Kidney tubule cell (primary cell): ENCODE measurements at places on chromosomes 5 and 9.

- no peak for DNase-seq
These were observed 6.8 kb upstream of the QRFP start for GRCh38 chr9:130903194-130904069.

- no peak for DNase-seq
These were observed 53.6 kb downstream of the WHRN start for GRCh38 chr9:114451707-114452031.

- peak; percentile 71 for DNase-seq
These were observed 44.2 kb downstream of the FAF2 start for GRCh38 chr5:176492431-176492830.

DNA sequence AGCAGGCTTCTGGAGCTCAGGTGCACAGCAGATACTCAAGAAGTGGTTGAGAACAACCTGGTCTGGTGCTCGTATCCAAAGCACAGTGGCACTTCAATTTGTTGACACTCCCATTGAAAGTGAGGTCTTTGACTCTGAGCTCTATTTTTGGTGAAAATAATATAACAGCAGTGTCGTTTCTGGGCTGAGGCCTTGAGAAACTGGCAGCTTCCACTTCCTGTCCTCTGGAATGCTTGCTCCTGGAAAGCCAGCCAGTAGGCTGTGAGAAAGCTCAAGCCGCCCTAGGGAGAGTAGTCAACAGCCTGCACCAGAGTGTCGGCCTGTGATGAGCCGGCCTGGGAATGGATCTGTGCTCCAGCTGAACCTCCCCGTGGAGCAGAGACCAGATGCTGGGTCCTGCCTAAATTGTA lies 6.8 kb upstream of the SUSD3 start:
- no peak for DNase-seq

- no peak for DNase-seq
These were observed 196.6 kb downstream of the MSX2 start for GRCh38 chr5:174920906-174921550.

- no peak for DNase-seq
These were observed 471.0 kb downstream of the KDM4C start for GRCh38 chr9:7228726-7229125.

DNA sequence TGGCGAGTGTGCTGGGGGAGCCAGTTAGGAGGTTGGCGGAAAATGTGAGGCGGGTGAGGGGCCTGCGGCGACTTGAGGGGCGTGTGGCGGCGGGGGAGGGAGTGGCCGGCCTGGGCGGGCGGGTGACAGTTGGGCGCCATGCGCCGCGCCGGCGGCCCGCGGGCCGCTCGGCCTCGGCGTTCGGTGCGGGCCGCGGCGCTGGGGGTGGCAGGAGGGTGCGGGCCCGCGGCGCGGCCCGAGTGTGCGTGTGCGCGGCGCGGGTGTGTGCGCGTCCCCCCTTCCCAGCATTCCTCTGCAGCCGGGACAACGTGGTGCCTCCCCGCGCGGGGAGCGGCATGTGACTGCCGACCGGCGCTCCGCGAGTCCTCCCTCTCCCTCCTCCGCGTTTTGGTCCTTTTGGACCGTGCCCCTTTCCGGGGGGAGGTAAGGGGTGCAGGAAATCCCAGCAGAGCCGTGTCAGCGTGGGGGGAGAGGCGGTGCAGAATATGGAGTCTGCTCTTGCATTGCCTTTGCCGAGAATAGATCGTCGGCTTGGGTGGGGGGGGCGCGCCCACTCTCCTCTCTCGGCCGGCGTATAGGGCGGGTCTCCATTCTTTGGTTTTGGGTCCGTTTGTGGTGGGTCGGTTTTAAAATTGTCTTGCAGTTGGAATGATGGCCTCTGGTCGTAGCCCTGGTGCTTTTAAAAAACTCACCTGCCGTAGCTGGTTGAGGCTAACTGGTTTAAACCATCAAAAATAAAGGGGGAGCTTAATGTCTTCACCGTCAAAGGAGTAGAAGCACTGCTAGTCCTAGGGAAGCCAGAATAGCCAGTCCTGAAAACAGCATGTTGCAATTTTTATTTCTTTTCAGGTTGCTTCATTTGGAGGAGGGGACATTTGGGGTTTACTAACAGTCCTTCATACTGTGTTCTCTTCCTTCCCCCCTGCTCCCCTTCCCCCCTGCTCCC lies 2.0 kb downstream of the LARP1 start:
- peak; percentile 40 for DNase-seq

GRCh38 chr9:135552698-135553171 lies 6.8 kb downstream of the OBP2A start:
- DNase-seq: no peak

- DNase-seq: peak; percentile 76
These were observed 92.8 kb upstream of the PITX1 start for GRCh38 chr5:135126688-135127438.

DNA sequence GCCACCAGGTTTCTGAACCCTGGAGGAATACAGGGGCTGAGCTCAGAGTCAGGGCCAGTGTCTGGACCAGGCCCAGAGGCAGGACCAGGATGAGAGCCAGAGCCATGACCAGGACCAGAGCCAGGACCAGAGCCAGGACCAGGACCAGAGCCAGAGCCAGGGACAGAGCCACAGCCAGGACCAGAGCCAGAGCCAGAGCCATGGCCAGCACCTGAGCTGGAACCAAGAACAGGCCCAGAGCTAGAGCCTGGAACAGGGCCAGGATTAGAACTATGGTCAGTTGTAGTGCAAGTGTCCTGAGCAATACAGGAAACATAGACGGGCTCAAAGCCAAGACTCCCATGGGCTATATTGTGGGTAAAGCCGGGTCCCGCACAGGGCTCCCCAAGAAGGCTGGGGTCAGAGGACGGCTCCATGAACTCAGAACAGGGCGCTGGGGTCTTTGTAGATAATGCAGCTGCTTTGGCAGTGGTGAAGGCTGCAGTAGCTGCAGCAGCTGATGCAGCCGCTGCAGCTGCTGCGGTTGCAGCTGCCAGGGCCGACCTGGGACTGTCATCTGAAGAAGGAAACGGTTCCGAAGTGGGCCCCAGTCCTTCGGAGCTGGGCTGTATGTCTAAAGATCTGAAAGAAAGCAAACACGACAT lies 559 bp downstream of the SPAG8 start:
- no peak for DNase-seq

DNA sequence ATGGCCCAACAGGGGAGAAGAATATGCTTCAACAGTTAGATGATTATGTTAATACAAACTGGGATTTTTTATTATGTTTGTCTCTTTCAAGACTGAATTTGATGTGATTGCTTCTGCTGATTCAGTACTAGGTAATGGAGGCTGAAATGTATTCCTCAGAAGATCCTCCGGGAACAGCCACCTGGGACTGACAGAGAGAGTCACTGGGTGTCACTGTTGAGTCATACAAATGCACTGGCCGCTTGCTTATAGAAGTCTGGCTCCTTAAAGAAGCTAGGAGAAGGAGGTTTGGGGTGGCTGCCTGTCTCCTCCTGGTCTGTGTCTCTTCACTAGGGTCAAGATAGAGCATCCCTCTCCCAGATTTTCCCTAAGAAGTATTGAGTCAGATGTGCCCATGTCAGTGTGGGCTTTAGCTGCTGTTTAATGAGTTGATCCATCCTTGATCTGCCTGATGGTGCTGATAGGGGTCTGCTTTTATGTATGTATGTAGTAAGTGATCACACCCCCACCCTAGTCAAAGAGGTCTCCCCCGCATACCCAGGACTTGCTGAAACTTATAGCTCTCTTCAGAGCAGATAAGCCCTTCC lies 773.4 kb downstream of the BRINP1 start:
- DNase-seq: peak; percentile 83

GRCh38 chr9:116716438-116716837 lies 29.3 kb downstream of the TRIM32 start:
- DNase-seq: peak; percentile 20

- DNase-seq: no peak
These were observed 90.2 kb downstream of the APBA1 start for GRCh38 chr9:69582018-69582417.

GRCh38 chr5:66867618-66868322 lies 271.6 kb downstream of the MAST4 start:
- DNase-seq: no peak

GRCh38 chr5:55159763-55160492 lies at the start of gene GPX8:
Gene GPX8, plus strand, starts transcription at chr5:55160171. Its CDS starts 22 bp downstream, at chr5:55160193.
- peak; percentile 88 for DNase-seq

- DNase-seq: peak; percentile 56
These were observed 43.1 kb upstream of the TTC39B start for GRCh38 chr9:15349892-15350761.

DNA sequence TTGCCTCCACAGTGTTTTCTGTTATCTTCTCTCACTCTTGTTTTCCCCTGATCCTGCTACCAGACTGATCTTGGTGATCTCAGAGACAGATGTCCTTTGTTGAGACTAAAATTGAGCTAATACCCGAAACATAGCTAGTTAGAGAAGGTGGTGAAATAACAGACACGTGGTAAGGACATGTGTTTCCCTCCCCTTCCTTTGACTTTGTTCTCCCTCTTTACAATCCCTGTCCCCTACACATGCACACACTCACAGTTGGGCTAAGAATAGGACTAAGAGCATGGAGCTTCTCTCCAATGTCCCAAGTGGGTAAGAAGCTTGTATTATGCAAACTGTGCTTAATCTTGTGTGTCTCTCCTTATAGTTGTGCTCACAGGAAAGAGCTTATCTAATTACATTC lies 1603.0 kb upstream of the C9orf72 start:
- DNase-seq: no peak

GRCh38 chr5:151664694-151665585 lies 21.8 kb downstream of the SPARC start:
- DNase-seq: no peak
